Airway epithelial cell (primary cell): ENCODE measurements at places on chromosomes 3 and 15. TPM values are rescaled to one million over a fixed set of nuclear protein-coding genes. Genes with fewer than 3 reads are reported as not detected.

Gene CHRFAM7A
- total RNA-seq, result 0.23 and 1.1 TPM in 2 replicates

Gene RAB8B
- total RNA-seq, result 4.9 and 8.3 TPM in 2 replicates

Gene STRIT1
- not detected in 2 replicates for total RNA-seq

Gene SLC6A1
- total RNA-seq, result not detected in 2 replicates

Gene P4HTM
- total RNA-seq, result 13.9 and 15.2 TPM in 2 replicates

Gene PARP6
- total RNA-seq, result 7.5 and 11.1 TPM in 2 replicates

Gene DUOXA2
- total RNA-seq, result not detected in 2 replicates

Gene VEPH1
- under 0.01 and 0.49 TPM in 2 replicates for total RNA-seq

Gene PIAS1
- total RNA-seq, result 6.2 and 21.2 TPM in 2 replicates

Gene ALDH1A3
- 445 and 494 TPM in 2 replicates for total RNA-seq

Gene MST1
- total RNA-seq, result 3.5 and 4.2 TPM in 2 replicates

Gene NR2E3
- total RNA-seq, result not detected in 2 replicates

Gene PLCB2
- 0.28 and 1.4 TPM in 2 replicates for total RNA-seq

Gene TGM4
- total RNA-seq, result 0.33 and 0.35 TPM in 2 replicates

Gene ACAA1
- total RNA-seq, result 81.7 and 94.8 TPM in 2 replicates

Gene KCNMB3
- total RNA-seq, result 0.35 TPM in 1 of 2 replicates, not detected in the other

Gene BNC1
- 47.4 and 74.7 TPM in 2 replicates for total RNA-seq

Gene AMIGO3
- total RNA-seq, result 0.19 and 0.42 TPM in 2 replicates

Gene GOLGA6L7
- total RNA-seq, result not detected in 2 replicates

Gene SLC24A5
- total RNA-seq, result not detected in 2 replicates

Gene GABRG3
- not detected in 2 replicates for total RNA-seq

Gene HIGD2B
- total RNA-seq, result not detected in 2 replicates

Gene FBXO40
- not detected in 2 replicates for total RNA-seq

Gene DAZL
- not detected in 2 replicates for total RNA-seq

Gene STRA6
- total RNA-seq, result 0.28 and 0.79 TPM in 2 replicates

Gene RASL12
- total RNA-seq, result not detected in 2 replicates

Gene CCR5
- not detected in 2 replicates for total RNA-seq

Gene ECT2
- 34.0 and 34.8 TPM in 2 replicates for total RNA-seq

Gene BFSP2
- not detected in 2 replicates for total RNA-seq

Gene WDR93
- not detected in 2 replicates for total RNA-seq

Gene SI
- not detected in 2 replicates for total RNA-seq

Gene FBXL2
- total RNA-seq, result 10.0 and 11.6 TPM in 2 replicates

Gene MST1R
- 13.3 and 19.9 TPM in 2 replicates for total RNA-seq

Gene CYP19A1
- not detected in 2 replicates for total RNA-seq

Gene MELTF
- 10.5 and 14.3 TPM in 2 replicates for total RNA-seq
